MCF 10A (cell line): ENCODE measurements at places on chromosomes 13 and 19.

DNA sequence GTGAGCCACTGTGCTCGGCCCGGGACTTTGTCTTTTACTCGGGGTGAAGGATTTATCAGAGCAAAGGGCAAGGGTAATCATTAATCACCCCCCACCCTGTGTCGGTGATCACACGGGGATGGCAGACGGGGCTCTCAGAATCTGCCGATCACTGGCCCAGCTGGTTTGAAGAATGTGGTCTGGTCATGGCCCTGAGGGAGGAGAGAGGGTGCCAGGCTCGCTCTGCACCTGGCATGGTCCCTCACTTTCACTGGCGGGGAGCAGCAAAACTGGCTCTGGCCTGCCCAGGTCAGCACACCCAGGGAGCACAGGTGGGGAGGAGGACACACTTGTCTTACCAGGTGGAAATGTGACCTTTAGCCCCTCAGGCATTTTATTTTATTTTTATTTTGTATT is 10.2 kb downstream of the REEP6 start:
- no peaks in the 10 kb centered on the region for H3K27me3 ChIP-seq
- no peak for DNase-seq
- no peak overlapping the region for H3K27ac ChIP-seq
- peaks cover 14% of the 10 kb centered on the region for H3K36me3 ChIP-seq

DNA sequence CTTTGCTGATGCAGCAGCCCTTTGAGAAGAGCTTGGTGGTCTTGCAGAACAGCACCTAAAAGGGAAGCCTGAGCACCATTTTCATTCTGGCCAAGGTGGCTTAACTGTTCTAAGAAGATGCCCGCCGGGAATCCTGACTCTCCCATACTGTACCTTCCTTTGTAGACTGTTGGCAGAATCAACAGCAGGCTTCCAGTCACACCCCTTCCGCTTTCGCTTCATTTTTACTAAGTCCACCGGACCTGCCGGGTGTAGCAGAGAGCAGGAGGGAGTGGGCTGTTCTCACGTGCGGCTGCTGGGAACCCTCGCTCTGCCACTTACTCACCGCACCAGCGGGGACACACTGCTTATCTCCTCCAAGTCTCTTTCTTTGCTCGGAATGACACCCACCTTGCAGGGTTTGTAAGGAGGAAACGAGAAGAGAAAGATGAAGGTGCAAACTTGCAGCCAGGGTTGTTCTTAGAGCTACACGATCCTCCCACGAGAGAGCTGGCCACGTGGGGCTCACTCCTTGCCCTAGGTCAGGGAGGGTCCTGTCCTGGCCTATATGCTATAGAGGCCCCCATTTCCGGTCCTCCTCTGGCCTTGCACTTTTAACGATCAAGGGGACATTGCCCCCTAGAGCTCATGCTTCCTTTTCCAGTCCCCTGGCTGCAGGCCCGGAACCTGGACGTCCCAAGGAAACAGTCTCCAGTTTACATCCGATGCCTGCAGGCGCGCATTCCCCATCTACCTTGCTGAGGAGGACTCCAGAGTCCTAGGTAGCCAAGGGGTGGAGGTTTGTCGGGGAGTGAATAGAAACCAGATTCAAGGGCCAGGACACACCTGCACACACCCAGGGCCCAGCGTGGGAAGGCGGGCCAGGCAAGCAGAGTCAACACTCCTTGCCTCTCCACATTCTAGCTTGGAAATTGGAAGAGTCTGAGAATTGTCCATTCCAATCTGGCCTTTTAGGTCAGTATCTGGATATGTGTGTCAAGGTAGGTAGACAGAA is 453.6 kb downstream of the IRS2 start:
- no peak overlapping the region for H3K4me3 ChIP-seq
- H3K4me1 ChIP-seq, result peaks cover 8% of the 10 kb centered on the region
- H3K27ac ChIP-seq, result no peak overlapping the region

DNA sequence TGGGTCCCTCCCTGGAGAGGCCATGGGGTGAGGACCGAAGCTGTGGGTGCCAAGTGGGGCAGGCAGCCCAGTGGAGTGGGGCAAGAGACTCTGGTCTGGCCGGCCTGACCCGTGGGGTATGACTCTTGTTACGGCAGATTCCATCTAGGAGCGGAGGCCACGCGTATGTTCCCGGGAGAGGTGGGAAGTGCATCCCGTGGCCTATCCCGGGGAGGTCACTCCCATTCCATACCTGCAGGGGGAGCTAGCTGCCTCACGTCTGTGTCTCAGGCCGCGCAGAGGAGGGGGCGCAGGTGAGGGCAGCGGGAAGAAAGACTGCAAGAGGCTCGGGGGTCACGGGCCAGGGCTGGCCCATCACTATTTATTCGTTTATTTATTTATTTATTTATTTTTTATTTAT is 4.9 kb downstream of the CSNK1G2 start:
- peaks cover 12% of the 10 kb centered on the region for H3K4me1 ChIP-seq
- no peaks in the 10 kb centered on the region for H3K27me3 ChIP-seq
- no peak overlapping the region for H3K4me3 ChIP-seq
- DNase-seq, result peak; percentile 41

DNA sequence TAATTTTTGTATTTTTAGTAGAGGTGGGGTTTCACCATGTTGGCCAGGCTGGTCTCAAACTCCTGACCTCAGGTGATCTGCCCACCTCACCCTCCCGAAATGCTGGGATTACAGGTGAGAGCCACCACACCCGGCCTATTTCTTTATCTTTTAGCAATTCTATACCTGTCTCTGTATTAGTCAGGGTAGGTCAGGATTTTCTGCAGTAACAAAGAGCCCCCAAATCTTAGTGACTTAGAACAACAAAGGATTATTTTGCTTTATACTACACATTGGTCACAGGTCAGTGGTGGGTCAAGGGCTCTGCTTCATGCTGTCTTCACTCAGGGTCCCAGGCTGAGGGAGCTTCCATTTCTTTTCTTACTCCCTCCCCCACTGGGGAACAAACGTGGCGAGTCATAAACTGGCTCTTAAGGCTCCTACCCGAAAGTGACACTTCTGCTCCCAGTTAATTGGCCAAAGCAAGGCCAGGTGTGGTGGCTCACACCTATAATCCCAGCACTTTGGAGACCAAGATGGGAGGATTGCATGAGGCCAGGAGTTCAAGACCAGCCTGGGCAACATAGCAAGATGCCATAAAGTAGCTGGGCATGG is 6.8 kb downstream of the ITPKC start:
- H3K4me3 ChIP-seq, result peak overlapping the region; percentile 92
- no peaks in the 10 kb centered on the region for H3K27me3 ChIP-seq
- DNase-seq, result no peak
- peaks cover 94% of the 10 kb centered on the region for H3K36me3 ChIP-seq
- H3K27ac ChIP-seq, result peak overlapping the region; percentile 95

DNA sequence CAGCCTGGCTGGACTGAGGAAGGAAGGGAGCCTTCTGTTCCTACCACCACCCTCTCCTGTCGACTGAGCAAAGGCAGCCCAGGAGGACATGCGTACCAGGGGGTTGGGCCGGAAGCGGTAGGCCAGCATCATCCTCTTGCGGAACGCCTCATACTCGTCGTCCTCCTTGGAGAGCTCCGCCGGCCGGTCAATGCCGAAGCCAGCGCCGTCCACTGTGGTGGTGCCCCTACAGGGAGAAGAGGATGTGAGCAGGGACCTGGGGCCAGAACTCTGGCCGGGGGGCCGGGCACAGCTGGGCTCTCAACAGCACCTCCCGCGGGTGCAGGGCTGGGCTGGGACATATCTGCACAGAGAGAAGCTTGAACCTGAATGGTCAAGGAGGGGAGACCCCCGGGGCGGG is 3.8 kb upstream of the TM6SF2 start:
- peaks cover 47% of the 10 kb centered on the region for H3K36me3 ChIP-seq
- H3K27ac ChIP-seq, result no peak overlapping the region
- peaks cover 10% of the 10 kb centered on the region for H3K27me3 ChIP-seq
- H3K4me1 ChIP-seq, result no peaks in the 10 kb centered on the region
- H3K4me3 ChIP-seq, result no peak overlapping the region

DNA sequence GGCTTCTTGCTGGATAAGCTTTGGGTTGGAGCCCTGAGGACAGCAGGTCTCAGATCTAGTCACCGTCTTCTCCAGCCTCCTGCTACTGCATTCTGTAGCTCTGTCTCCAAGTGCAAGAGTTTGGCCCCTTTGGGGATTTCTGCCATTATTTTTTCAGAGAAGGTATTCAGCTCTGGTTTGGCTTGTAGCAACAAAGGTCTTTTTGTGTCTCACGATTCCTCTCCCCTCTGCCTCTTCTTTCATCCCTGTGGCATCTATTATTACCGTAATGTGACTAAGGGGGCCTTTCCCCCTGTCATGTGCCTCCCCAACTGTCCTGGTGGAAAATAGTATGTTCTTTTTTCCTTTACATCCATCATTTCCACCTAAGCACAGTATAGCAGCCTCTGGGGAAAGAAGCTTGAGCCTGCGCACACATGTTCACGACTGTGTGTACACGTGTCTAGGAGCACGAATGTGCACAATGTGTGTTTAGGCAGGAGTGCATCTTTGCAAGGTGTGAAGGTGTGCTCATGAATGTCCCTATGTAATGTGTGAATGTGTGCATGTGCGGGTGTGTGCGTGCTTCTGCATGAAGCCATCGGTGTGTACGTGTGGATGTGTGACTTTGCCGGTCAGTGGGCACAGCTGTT is 273.9 kb downstream of the ZNF536 start:
- H3K27me3 ChIP-seq, result no peaks in the 10 kb centered on the region
- H3K27ac ChIP-seq, result no peak overlapping the region

- no peaks in the 10 kb centered on the region for H3K4me1 ChIP-seq
- no peaks in the 10 kb centered on the region for H3K27me3 ChIP-seq
- H3K36me3 ChIP-seq, result peaks cover 1% of the 10 kb centered on the region
- no peak overlapping the region for H3K4me3 ChIP-seq
- H3K27ac ChIP-seq, result no peak overlapping the region
Observed at GRCh38 chr13:111855191-111855590, 211.8 kb upstream of the SOX1 start.

- H3K36me3 ChIP-seq, result peaks cover 40% of the 10 kb centered on the region
- no peak for DNase-seq
Observed at GRCh38 chr19:17242431-17243208, 3.1 kb downstream of the NR2F6 start.

GRCh38 chr13:109297628-109298027 is 488.8 kb downstream of the IRS2 start:
- H3K27me3 ChIP-seq, result no peaks in the 10 kb centered on the region
- no peaks in the 10 kb centered on the region for H3K4me1 ChIP-seq
- H3K27ac ChIP-seq, result no peak overlapping the region
- no peak overlapping the region for H3K4me3 ChIP-seq

GRCh38 chr13:79417741-79418140 is 11.7 kb upstream of the RBM26 start:
- no peaks in the 10 kb centered on the region for H3K36me3 ChIP-seq
- H3K4me3 ChIP-seq, result no peak overlapping the region
- no peak for DNase-seq
- no peaks in the 10 kb centered on the region for H3K4me1 ChIP-seq

DNA sequence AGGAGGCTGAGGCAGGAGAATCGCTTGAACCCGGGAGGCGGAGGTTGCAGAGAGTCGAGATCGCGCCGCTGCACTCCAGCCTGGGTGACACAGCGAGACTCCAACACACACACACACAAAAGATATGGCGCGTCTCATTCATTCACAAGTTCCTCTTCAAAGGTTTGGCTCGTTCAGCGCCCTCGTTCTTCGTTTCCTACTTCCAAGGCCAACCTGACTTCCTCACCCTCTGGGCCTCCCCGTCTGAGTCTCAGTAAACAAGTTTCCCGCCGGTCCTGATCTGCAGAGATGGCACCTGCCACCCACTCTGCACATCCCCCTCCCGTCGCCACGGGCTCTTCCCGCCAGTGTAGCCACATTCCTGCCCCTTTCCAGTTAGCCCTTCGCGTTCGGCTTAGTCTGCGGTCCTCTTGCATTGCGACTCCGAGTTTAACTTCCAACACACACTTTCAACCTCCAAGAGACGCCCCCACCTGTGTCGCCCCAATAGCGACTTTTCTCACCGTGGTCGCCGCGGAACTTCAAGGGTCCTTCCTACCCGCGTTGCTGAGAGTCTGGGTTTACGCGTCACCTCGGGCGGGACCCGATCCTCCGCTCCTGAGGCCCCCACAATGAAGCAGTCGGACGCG is 1.3 kb upstream of the BSG start:
- peaks cover 15% of the 10 kb centered on the region for H3K4me1 ChIP-seq
- no peaks in the 10 kb centered on the region for H3K36me3 ChIP-seq
- DNase-seq, result peak; percentile 47
- peak overlapping the region; percentile 85 for H3K4me3 ChIP-seq
- H3K27me3 ChIP-seq, result no peaks in the 10 kb centered on the region

DNA sequence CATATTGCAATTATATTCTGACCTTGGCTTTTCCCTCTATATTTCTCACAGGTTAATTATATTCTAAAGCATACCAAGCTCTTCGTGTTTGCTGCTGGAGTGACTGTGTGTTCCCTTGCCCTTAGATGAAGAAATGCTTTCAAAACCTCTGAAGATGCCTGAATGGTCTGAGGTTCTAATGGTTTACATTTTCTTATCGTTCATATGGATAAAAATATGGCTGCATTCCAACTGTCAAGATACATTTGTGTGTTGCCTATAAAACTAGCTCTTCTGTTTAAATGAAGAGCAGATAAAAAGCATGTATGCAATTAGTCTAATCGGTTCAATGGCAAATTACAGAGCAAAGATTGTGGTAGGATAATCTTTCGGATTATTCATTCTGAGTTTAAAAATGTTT is 68.4 kb upstream of the ANKRD10 start:
- DNase-seq, result no peak
- H3K36me3 ChIP-seq, result no peaks in the 10 kb centered on the region
- H3K27ac ChIP-seq, result no peak overlapping the region
- peaks cover 13% of the 10 kb centered on the region for H3K27me3 ChIP-seq
- no peak overlapping the region for H3K4me3 ChIP-seq
- H3K4me1 ChIP-seq, result no peaks in the 10 kb centered on the region

DNA sequence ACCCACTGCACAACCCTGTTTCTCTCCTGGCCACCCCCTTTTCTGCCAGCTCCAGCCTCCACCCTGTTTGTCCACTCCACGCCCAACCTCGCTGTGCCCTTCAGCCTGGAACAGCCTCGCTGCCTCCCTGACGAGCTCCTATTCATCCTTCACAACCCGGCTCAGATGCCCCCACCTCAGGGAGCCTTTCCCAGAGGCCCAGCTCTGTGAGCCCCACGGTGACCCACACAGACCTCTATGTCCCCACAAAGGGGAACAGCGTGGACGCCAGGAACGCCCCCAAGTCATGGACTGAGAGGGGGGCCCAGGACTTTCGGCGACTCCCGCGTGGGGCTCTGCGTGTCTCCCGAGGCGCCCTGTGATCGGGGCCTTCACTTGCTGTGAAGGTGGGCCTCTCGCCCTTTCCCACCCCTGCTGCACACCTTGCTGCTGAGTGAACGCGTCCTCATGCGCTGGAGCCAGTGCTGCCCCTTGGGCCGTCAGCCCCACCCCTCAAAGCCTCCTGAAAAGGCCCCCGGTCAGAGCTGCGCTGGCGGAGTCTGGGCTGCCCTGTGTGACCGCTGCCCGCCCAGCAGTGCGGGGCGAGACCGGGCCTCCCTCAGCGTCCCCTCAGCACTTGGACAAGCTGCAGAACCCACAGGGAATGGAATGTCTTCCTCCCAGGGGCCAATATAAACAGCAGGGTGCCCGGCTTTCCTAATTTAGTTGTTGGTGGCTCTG is 40.0 kb downstream of the ADPRHL1 start:
- peaks cover 22% of the 10 kb centered on the region for H3K27me3 ChIP-seq
- DNase-seq, result no peak
- H3K27ac ChIP-seq, result no peak overlapping the region
- peaks cover 10% of the 10 kb centered on the region for H3K4me1 ChIP-seq
- H3K4me3 ChIP-seq, result no peak overlapping the region

GRCh38 chr19:19280561-19280960 is 7.5 kb upstream of the TM6SF2 start:
- H3K4me1 ChIP-seq, result no peaks in the 10 kb centered on the region
- H3K27ac ChIP-seq, result no peak overlapping the region
- DNase-seq, result no peak
- no peak overlapping the region for H3K4me3 ChIP-seq
- no peaks in the 10 kb centered on the region for H3K27me3 ChIP-seq

- H3K36me3 ChIP-seq, result no peaks in the 10 kb centered on the region
- H3K4me1 ChIP-seq, result peaks cover 5% of the 10 kb centered on the region
- H3K4me3 ChIP-seq, result no peak overlapping the region
- peak; percentile 56 for DNase-seq
- H3K27ac ChIP-seq, result no peak overlapping the region
- H3K27me3 ChIP-seq, result no peaks in the 10 kb centered on the region
Observed at GRCh38 chr13:69274231-69274630, 833.4 kb upstream of the ATXN8OS start.
